Immature natural killer cell (primary cell): ENCODE measurements at places on chromosomes 12 and 14.
A peak's percentile ranks its signal among the peaks of the same experiment; 100 is the strongest.

- DNase-seq = no peak
Measured at GRCh38 chr14:97408503-97408902, 611.3 kb downstream of the VRK1 start.

DNA sequence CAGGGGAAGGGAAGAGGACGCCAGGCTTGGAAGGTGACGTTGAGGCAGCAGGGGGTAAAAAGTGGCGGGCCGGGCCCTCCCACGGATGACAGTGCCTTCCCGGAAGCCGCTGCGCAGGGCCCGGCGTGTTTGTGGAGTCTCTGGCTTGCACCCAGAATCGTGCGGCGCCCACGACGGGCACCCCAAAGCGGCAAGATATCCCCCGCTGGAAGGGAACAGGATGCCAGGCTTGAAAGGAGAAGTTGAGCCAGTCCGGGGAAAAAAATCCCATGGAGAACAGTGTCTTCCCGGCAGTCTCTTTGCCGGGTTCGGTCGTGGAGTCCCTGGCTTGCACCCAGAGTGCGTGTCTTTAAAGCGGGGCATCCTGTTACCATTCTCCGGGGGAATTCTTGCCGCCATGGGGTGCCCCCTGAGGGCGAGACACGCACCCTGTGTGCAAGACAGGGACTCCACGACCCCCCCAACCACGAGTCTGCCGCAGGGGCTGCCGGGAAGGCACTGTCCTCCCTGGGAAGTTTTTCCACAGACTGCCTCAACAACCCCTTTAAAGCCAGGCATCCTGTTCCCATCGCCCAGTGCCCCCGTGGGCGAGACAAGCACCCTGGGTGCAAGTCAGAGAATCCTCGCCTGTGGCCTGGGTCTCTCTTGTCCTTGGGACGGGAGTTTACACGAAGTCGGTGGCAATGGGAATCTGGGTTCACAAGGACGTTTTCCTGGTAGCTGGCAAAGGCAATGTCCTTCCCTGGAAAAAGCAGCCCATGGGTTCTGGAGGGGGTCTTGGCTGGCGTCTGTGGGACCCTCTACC, 156.1 kb upstream of the ALG10B start:
- no peak for DNase-seq

DNA sequence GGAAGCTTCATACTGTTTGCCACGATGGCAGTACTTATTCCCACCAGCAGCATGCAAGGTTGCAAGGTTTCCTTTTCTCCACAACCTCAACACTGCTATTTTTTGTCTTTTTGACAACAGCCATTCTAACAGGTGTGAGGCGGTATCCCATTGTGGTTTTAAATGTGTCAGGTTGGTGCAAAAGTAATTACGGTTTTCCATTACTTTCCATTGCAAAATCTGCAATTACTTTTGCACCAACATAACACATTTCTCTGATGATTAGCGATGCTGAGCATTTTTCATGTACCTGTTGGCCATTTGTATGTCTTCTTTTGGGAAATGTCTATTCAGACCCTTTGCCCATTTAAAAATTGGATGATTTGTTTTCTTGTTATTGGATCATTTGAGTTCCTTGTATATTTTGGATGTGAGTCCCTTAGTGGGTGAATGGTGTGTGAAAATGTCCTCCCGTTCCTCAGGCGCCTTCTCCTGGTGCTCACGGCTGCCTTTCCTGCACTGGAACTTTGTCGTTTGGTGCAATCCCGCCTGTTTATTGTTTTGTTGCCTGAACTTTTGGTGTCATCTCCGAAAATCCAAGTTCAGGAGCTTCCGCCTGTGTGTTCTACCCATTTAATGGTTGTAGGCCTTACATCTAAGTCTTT, 213.6 kb downstream of the KIF26A start:
- no peak for DNase-seq

DNA sequence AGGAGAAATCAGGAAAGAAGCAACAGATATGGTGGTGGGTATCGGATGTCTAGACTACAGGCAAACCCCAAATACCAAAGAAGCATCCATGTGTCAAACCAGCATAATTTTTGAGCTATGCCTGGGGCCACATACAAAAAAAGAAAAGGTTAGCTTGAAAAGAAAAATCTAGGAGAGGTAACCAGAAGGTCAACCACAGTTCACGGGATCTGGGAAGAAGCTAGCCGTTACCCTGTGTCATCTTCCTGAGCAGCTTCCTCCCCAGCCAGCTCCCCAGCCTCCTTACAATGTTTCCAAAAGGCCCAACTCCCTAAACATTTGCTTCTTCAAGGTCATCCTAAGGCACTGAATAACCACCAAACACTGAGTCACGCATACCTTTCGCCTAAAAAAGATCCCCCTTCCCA, 3.1 kb downstream of the SINHCAF start:
- DNase-seq = no peak

- DNase-seq = no peak
Measured at GRCh38 chr14:68389943-68390342, 402.9 kb downstream of the ZFP36L1 start.

GRCh38 chr12:6827982-6828780, at the start of gene P3H3:
Gene P3H3 (plus strand): TSS chr12:6828407. CDS start chr12:6828441, 34 bp downstream.
- peak; percentile 12 for DNase-seq

GRCh38 chr12:30286345-30286926, 409.2 kb downstream of the IPO8 start:
- no peak for DNase-seq

DNA sequence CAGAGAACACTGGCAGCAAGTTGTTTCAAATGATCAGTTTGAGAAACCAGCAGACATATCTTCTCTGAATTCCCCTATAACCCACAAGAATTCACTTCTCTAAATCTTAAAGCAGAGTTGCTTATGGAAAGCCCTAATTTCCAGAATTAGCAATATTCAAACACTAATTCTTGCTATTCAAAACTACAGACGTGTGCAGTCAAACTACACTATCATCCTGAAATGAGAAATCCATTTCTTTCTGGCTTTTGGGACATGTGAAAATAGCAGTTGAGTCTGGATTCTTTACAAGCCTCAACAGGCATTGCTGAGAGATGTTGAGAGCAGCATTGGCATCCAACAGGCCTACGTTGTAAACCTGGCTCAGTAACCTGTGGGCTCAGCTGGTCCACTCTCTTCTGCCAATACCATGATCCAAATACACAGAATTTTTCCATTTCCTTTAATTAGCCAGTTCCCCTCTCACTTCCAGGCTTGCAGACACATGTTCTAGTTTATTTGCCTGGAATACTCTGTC, 74.6 kb upstream of the TMTC1 start:
- no peak for DNase-seq

DNA sequence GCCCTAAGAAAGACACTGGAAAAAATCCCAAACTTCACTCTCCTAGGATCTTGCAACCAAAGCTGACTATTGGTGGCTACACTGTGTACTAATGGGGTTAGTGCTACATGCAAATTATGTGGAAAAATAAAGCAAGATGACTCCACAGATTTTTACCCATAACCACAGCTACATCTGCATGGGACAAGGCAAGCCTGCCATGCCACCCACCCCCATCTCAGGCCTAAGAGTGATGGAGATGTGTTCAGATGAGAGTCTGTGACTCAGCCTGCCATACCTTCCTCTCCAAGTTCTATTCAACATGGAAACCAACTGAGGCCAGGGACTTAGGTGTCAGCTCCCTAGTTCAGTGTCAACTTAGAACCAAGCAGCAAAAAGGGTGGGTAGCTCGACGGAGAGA, 206.2 kb downstream of the PELI2 start:
- DNase-seq = no peak

GRCh38 chr12:69056743-69057515, 124.0 kb upstream of the CPM start:
- DNase-seq = no peak

- DNase-seq = no peak
Measured at GRCh38 chr14:22836301-22837113, at the start of gene MMP14. Gene MMP14 (plus strand): TSS chr14:22836585. CDS start chr14:22836818, 233 bp downstream.

- DNase-seq = no peak
Measured at GRCh38 chr12:4665236-4665635, 16.3 kb downstream of the NDUFA9 start.

- DNase-seq = no peak
Measured at GRCh38 chr12:23949348-23950209, at the start of gene SOX5. Gene SOX5 (minus strand): TSS chr12:23949670. CDS start chr12:23949601, 69 bp downstream.

DNA sequence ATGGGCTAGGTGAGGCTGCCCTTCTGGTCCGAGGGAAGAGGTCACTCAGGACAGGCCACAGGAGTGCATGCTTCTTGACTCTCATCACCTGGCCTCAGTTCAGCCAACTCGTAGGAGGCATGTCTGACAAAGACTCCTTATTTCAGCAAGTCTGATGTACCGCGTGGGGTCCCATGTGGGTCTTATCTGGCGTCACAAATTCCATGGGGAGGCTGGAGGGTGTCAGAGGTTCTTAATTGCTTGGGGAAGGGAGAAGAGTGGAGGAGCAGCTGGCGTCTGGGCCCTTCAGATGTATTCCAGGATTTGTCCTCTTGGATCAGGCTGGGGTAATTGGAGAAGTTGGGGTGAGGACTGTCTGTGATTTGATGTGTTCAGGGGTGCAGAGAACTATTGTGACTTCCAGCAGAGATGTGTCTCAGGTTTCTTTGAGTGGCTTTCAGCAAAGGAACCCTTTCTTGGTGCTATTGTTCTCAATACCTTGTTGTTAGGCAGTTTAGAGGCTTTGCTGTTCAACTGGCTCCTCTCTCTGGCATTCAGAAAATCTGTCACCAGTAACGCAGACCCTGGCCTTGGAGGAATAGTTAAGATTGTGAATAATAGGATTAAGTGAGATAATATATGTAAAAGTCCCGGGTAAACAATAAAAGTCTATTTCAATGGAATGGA, 60.1 kb downstream of the SUSD6 start:
- DNase-seq = no peak

DNA sequence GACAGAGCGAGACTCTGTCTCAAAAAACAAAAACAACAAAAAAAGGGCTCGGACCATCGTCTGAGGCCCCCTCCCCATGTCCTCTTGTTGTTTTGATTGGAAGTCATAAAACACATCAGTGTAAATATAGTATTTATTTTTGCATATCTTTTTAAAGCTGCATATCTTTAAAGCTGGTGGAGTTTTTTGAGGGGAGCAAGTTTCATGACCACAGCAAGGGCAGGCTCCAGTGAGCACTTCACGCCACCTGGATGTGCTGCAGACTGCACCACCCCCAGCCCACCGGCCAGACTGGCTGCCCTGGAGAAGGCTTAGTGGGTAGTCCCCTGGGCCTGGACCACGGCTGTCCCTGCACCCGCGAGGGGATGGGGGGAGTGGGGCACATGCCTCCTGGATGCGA, 11.9 kb upstream of the BCL7A start:
- no peak for DNase-seq

DNA sequence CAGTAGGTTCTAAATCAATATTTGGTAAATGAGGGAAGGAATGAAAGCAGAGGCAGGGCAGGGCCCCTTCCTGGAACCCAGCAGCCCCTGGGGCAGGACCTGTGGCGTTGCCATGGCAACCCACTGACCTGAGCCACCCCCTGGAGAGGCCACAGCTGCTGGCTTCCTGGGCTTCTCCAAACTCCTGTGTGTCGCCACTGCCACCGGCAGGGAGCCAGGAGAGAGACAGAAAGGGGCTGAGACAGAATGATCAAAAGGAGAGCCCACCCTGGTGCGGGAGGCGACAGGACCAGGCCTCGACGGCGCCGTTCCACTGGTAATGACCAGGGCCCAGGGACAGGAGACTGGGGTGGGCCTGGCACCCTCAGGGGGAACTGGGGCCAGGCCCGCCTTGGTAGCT, 18.2 kb downstream of the RFX4 start:
- DNase-seq = no peak

- no peak for DNase-seq
Measured at GRCh38 chr12:2902272-2902880, 11.7 kb downstream of the TULP3 start.

- DNase-seq = no peak
Measured at GRCh38 chr14:62006116-62006731, 244.0 kb downstream of the SNAPC1 start.

- no peak for DNase-seq
Measured at GRCh38 chr12:105740369-105740768, 398.4 kb downstream of the NUAK1 start.

DNA sequence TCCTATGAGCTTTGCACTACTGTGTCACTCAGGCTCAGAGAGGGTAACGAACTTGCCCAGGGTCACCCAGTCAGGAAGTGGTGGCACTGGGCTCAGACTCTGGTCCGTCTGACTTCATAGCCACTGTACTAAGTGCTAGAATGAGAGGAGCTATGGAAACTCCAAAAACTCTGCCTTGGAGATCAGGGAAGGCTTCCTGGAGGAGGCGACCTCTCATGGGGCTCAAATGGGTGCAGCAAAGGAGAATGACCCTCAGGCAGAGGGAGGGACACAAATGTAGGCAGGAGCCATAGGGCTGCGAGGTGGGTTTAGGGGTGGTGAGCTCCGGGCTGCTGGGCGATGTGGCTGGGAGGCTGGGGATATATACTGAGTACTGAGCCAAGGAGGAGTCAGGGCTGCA, 3.2 kb downstream of the CCDC197 start:
- no peak for DNase-seq

DNA sequence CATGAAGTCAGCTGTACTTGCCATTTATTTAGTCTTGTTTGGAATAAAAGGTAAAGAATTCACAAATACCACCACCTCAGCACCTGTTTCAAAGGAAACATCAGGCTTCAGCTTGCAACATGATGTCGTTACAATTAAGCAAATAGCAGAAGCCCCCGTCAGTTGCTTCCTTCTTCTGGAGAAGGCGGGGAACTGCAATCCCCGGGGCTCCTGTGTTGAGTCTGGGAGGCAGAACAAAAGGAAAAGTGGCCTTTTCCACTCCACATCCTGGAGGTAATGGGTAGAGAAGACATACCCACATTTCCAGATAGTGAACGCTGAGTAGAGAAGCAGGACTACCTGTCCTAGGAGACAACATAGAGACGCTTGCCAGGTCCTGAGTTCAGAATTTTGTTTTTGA, 92.8 kb downstream of the DNAH10 start:
- no peak for DNase-seq

GRCh38 chr12:72753571-72753970, 481.4 kb downstream of the TRHDE start:
- no peak for DNase-seq

DNA sequence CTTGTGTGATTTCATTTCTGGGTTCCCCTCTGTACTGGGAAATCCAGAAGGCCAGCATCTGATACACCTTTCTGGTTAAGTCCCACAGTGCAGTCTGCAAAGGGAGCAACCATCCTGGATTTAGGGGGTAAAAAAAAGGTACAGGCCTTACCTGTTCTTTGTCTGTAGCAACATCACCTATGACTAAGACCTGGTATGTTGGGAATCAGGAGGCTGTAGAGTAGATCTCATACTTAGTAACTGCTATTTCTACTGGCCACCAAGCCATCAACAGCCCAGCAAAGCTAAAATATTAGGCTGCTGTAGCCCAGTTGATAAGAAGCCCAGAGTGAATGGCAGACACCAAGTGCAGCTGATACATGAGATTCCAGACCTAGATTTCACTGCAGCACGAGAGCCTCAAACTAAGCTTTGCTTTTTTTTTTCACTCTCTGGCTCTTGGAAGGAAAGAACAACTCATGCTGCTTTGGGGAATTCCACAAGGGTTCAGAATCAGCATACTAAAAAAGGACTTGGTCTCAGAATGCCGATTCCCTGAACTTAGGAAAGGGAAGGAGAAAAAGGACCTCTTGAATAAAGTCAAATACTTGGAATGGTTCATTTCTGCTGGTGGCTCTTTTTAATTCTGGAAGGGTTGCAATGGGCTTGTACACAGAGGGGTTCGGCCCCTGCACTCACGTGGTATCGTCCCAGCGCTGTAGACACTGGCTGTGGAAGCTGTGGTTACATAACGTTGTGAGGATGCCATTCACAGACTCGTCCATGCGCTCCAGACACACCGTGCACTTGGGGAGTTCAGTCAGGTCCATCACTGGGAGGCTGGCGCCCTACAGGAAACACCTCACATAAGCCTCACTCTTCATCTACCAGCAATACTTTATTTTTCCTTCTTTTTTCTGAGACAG, 20.5 kb downstream of the BRAP start:
- no peak for DNase-seq

GRCh38 chr14:39430762-39431415, 1.3 kb downstream of the FBXO33 start:
- no peak for DNase-seq
